ENCODE measurements at places on chromosomes 6 and 20.

DNA sequence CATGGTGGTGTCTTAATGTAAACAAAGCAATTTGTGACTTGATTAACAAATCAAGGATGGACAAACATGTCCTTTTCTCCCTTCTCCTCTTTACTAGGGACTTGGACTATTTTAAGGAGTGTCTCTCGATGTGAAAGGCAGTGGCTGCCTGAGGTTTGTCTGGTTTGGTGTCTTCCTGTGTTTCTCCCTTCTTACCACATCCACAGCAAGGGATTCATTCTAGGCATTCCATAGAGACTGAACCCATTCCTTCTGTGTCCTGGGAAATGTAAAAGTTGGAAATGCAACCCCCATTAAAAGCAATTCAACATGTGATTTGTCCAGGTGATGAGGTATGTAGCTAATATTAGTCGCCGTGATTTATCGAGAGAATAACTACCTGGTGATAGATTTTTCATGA, 15.9 kb downstream of the NRN1 start:
- no peak for DNase-seq

- DNase-seq: no peak
These were observed 4.1 kb downstream of the TMEM239 start for GRCh38 chr20:2820084-2820895.

GRCh38 chr6:1686117-1687098, 76.7 kb downstream of the FOXC1 start:
- DNase-seq: no peak

DNA sequence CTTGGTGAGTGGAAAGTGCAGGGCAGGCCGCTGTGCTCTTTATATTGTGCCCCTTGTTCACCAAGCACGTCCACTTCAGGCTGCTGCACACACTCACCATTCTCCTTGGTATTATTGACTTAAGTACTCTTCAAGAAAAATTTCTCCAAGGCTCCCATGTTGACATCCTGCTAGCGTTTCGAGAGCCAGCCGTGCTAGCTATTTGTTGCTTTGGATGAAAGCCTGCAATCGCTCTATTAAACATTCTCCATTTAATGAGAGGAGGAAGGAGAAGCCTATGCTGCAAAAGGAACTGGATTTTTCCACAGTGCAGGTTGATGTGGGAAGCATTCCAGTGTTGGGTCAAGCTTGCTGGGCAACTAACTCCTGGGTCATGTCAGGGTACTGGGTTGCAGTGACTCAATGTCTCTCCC, 113.5 kb downstream of the CD83 start:
- no peak for DNase-seq

DNA sequence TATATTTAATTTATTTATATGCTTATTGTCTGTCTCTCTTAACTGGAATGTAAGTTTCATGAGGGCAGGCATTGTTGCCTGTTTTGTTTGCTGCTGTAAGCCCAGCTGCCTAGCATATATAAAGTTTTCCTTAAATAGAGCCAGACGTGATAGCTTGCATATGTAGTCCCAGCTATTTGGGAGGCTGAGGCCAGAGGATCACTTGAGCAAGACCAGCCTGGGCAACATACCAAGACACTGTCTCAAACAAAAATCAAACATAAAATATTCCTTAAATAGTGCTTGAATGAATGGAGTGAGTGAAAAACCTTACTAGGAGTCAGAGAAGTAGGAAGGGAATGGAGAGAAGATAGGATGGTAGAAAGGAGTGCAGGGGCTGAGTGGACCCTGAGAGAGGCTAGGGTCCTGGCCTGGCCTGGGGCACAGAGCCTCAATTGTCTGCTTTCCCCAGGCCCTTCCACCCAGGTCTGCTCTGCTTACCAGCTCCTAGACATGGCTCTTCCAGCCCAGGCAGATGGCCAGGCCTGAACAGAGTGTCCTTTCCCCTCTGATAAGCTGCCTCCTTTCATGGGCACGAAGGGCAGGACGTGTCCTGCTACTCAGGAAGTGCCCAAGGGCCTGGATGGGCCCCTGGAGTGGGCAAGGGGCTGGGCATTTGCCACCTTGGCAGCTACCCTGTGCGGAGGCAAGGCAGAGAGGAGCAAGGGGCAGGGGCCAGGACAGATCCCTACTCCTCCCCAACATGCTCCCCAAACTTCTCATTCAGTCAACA, 17.7 kb upstream of the BAK1 start:
- no peak for DNase-seq

Measured in NCI-H1694 (cell line).